Left lobe of liver (tissue), 2 donors: ENCODE measurements at places on chromosomes 16 and 17.

GRCh38 chr17:58270476-58271215 lies 10.1 kb downstream of the MPO start:
- DNase-seq: no peak

GRCh38 chr16:8957063-8957397 lies 6.7 kb downstream of the USP7 start:
- DNase-seq: no peak

GRCh38 chr17:63635787-63636186 lies 13.6 kb downstream of the MAP3K3 start:
- DNase-seq: no peak

DNA sequence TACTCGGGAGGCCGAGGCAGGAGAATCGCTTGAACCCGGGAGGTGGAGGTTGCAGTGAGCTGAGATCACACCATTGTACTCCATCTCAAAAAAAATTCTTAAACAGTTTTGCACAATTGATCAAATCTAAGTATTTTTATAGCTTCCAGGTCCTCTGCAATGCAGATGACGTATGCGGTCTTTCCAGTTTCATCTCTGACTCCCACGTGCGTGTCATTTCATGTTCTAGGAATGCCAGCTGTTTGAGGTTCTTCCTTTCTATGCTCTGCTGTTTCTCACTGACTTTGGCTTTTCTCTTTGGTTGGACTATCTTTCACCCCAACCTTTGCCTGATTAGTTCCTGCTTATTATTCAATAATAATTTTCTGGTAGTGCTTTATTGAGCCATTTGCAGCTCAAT lies 16.2 kb downstream of the CHP2 start:
- no peak for DNase-seq

DNA sequence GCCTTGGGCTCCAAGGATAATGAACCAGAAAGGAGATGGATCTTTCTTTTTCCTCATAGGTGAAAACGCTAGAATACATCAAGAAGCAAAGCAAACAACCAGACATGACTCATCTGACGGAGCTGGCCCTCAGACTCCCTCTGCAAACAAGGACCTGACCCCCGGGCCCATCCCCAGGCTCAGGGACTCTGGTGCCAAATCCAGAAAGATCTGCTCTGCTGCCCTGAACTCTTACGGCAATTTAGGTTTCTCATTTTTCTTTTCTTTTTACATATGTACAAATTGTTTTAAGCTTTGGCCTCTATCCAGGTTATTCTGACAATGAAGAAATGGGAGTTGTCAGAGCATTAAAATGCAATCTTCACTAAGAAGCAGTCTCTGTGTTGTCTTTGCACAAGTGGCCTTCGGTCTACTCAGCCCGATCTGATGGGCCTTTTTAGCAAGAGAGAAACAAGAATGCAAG lies 17.7 kb downstream of the KNOP1 start:
- peak; percentile 60 for DNase-seq

DNA sequence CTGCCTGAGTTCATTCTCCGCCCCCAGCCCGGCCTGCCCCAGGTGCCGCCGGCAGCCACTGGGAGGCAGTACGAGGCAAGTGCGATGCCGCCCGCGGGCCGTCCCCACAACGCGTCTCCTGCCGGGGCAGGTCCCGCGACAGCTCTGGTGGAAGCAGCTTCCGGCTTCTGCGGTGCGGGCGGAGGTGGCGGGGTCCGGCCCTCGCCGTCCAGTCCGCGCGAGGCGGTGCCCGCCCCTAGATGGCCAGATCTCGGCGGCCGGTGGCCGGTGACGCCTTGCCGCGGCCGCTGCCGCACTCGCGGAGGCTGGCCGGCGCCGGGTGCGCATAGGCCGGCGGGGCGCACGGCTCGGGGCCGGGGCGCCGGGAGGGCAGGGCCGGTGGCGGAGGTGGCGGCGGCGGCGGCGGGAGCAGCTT lies 1.8 kb downstream of the GJD3 start:
- DNase-seq: peak; percentile 77
